ENCODE measurements at places on chromosomes 12 and 14.
A peak's percentile ranks its signal among the peaks of the same experiment; 100 is the strongest.

DNA sequence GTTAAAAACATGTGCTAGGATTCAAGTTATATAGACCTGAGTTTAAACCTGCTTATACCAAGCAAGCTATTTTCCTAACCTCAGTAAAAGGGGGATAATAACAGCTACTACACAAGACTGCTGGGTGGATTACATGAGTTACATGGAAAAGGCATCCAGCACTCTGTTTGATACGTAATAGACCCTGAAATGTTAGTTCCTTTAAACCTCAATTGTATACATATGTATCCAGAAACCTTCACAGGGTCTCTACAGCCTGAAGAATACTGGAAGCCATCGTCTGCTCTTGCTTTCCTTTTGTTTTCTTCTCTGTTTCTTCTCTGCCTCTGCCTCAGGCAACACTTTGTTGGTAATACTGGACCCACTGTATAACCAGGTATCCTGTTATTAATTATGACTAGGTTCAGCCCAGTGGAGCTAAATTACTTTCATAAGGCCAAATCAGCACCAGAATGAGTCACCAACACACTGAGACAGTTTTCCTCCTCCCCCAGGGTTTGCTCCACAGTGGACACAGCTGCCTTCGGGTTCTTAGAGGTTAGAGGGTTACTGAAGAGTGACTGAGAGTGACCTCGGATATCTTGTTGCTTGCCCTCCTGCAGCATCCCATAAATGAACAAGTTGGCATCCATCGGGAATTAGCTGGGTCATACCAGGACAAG, 127.1 kb downstream of the CAPZA3 start:
- DNase-seq, result no peak

DNA sequence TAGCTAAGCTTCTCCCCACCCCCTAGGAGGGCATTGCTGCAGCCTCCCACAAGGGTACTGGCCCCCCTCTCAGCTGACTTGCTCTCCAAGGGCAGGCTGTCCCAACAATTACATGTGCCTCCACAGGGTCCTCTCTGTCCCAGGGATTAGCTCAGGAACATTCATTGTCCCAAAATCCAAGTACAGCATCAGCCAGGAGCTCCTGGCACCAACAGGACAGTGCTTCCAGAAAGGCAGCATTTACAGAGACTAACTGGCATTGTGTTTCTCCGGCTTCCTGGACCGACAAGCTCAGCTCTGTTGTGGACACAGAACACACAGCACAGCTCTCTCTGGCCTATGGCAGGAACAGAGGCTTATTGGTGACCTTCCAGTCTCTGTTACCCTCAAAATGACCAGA, 21.7 kb downstream of the ABCD4 start:
- DNase-seq, result no peak

- no peak for DNase-seq
Observed at GRCh38 chr14:86022031-86022629, 492.2 kb downstream of the FLRT2 start.

DNA sequence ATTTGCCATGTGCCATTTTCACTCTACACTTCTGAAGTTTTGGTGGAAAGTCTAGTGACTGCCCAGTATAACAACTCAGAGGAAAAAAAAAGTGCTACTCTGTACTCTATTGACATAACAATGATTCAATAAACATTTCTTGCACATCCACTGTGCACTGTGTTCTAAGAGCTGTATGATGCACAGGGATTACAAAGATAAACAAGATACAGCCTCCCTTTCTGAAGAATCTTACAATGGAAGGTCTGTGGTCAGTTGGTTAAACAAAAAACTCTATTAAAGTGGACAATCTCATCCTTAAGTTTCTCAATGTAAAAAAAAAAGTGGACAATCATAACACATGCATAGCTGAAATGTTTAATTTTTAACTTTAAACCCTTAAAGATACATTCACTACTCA, 105.7 kb upstream of the RASSF8 start:
- no peak for DNase-seq

DNA sequence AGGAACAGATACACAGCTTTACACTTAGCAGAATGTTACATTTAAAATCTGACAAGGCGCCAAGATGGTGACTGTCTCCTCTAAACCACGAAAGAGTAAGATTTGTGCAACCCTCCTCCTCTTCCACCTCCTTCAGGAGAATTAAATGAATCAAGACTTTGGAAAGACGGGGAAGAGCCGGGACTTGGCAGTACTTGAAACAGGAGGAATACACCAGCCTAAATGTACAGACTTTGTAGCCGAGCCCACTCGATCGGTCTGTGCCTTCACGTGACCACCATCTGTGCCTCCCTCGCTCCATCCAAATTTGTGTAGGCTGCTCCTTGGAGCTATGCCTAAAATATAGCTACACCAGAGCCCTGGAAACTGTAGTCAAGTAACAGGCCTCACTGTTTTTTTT, 38.3 kb downstream of the SSPN start:
- no peak for DNase-seq

- DNase-seq, result no peak
Observed at GRCh38 chr12:114665411-114666260, 18.3 kb downstream of the TBX3 start.

DNA sequence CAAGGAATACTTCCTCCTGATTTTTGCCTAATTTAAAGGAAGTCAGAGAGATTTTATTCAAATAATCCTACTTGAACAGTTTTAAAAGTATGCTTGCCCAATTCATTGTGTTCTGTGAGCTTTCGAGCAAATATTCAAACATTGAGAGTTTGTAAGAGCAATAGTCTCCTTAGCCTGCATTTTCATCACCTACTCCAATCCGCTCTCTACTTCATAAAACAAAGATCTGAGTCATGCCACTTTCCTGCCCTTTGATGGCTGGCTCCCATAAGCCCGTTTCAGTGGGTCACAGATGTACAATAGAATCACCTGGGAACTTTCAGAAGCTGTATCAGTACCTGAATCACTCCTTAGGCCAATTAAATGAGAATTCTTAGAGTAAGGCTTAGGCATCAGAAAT, 319.2 kb downstream of the PDZRN4 start:
- DNase-seq, result no peak

- DNase-seq, result no peak
Observed at GRCh38 chr12:108729612-108730364, 1.5 kb downstream of the CORO1C start.

DNA sequence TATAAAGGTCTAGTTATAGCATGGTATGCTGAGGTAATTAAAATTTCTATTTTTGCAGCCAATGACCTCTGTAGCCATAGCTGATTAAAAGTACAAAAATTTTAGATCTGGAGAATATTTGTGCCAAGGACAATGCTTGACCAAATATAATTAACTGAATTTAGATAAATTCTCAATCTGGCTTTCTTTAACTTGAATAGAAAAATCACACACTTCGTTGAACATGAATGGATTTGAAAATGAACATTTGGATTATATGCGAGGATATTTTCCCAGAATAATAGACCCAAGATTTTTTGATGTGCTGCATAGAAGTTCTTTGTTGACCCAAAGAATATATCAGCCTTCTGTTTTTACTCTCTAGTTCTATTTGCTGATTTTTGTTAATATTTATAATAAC, 38.4 kb upstream of the G2E3 start:
- no peak for DNase-seq

GRCh38 chr12:80400571-80400991, 43.5 kb upstream of the PTPRQ start:
- no peak for DNase-seq

DNA sequence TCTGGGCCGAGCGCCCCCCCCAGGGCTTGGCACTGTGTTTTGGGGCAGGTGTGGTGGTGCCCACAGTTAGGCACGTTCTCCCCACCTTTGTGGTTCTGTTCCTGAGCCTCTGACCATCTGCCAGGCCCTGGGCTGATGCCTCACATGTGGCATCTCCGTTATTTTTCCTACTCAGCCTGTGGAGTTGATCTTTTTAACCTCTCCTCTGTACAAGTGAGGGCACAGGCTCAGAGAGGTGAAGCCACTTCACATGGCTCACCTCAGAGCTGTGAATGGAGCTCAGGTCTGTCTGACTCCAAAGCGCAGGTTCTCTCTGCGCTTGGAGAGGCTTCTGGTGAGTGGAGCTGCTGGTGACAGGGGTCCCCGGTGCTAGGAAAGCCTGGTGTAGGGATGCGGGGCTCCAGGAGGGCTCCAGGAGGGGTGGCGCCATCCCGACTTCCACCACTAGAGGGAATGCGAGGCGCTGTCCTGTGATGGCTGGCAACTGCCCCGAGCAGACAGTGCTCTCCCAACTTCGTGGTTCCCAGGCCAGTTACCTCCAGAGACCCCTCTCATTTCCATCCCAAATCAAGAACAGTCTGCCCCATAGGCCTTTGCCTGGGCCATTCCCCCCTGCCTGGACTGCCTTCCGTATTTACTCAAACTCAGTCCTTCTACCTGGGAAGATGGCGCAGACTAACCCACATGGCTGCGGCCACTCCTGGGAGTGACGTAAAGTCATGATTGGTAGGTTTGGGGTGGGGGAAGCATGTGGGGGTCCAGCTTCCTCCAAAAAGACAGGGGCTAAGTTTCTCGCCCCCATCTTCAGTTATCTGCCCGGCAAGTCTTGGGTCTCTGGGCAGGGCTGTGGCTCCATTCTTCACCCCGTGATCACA, 9.9 kb downstream of the BCL7A start:
- DNase-seq, result peak; percentile 41

DNA sequence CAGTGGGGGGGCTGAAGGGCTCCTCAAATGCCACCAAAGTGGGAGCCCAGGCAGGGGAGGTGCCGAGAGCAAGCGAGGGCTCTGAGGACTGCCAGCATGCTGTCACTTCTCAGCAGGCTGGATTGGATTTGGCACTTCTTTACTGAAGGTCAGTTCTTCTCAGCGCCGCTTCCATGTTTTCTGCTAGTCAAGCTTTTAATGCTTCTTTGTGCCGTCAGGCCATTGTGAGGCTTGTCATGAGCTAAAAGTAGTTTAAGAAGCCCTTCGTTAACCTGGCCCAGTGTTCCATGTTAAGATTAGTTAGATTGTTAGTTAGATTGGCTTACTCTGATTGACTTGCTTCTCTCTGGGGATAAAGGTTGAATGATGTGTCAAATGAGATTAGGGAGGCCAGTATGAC, 13.4 kb downstream of the GABARAPL1 start:
- DNase-seq, result no peak

GRCh38 chr12:115411121-115411520, 727.1 kb upstream of the TBX3 start:
- no peak for DNase-seq

DNA sequence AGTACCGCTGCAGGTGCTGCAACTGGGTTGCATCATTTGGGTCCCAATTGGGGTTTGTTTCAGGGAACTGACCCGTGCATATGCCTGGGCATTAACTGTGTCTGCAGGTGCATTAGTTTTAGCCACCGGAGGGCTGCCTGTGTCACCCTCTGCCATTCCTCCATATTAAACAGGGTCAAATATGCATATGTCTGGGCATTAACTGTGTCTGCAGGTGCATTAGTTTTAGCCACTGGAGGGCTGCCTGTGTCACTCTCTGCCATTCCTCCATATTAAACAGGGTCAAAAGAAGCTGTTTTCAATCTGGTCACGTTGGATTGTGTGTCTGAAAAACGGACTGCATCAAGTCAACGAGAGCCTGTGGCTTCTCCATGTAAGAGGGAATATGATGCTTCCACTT, 1317.0 kb downstream of the TMEM121 start:
- no peak for DNase-seq

DNA sequence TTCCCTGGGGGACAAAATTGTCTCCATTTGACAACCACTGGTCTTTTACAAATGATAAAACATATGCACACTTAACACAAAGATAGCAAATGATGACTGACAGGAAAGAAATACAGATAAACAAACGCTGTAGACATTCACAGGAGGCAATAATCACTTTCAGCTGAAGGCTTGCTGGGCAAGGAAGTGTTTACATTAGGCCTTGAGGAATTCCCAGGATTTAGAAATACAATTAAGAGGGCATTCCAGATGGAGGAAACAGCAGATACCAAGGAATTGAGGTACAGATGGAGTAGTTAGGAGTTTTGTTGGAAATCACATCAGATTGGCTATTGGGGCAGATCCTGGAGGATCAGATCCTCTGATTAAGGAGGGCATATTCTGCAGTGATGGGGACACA, 93.9 kb downstream of the DYRK2 start:
- no peak for DNase-seq

DNA sequence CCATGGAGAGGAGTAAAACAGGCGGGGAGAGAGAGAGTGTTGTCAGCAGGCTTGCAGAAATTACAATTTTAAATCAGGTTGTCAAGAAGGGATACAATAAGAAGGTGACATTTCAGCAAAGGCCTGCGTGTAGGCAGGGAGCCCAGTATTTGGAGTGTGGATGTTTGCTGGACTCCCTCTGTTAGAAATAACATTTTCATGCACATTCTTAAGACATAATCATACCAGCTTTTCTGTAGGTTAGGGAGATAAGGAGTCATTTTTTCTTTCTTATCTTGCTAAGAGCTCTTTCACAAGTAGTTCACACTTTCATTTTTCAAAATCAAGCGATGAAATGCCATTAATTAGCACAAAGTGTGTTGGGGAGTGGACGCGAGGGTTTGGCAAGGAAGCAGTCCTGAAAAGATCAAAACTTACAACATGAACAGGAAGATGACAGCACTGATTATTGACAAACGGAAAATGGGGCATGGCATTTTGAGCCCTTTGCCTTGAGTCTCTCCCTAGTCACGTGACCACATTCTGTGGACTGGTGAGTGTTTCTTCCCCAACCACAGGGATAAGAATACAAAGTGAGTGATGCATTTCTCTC, 160.2 kb downstream of the DAD1 start:
- no peak for DNase-seq

GRCh38 chr14:39880106-39880695, 448.0 kb upstream of the FBXO33 start:
- DNase-seq, result no peak

DNA sequence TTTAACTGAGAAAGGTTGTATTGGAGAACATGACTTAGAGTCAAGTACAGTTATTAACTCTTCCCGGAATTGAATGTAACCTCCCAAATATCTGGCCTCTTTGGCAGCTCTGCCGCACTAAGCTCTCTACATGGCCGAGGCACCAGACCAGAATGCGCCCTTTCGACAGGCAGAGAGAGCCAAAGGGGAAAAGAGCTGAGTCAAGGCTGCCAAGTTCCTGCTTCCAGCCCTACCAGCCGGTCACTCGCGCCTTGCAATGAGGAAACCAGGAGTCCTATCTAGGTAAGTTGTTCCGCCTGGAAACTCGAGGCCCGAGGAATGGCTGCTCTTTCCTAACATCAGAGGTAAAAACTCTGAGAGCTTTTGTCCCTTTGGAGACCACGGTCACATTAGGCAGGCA, 172.2 kb downstream of the BRMS1L start:
- no peak for DNase-seq

Measured in omental fat pad (tissue), 4 donors.